NCI-H1694 treated with DMSO at 0.1 percent for 48 hours (cell line): ENCODE measurements at places on chromosomes 2 and 18.

DNA sequence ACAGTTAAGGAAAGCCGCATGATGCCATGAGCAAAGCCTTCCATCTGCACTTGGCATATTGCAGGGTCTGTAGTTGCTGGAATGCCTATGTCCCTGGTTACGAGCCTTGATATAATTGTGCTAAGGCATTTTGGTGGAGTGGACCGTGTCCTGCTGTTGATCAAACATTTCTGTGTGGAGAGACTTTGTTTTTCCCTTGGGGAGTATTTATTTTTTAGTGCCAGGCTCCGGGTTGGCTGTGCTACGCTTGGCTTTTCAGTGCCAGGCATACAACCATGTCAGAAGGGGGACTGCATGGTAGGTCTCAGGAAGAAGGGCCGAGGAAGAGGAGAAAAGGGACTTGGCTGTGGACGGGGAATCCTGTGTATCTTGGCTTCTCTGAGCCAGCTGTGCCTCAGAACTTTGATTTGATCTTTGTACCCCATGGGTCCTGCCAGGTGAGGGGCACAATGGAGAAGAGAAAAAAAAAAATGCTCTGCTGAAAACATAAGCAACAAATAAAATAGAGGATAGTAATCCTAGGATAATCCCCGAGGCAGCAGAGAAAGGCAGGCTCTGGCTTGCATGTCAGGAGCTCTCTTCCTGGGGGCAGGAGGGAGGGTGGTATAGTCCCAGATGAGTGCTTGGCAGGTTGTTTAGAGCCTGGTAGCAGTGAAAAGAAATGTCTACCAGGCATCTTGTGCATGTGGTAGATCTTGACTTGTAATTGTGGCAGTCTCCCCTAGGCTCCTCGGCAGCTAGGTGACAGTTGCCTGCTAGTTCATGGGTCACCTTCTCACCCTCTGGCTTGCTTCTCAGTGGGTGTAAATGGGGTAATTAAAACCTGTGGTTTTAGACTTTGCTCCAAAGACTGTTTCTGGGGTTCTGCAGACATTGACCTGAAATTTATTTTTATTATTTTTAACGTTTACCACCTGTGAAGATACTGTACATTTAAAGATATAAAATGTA, 233.0 kb downstream of the NEDD4L start:
- no peak for DNase-seq

DNA sequence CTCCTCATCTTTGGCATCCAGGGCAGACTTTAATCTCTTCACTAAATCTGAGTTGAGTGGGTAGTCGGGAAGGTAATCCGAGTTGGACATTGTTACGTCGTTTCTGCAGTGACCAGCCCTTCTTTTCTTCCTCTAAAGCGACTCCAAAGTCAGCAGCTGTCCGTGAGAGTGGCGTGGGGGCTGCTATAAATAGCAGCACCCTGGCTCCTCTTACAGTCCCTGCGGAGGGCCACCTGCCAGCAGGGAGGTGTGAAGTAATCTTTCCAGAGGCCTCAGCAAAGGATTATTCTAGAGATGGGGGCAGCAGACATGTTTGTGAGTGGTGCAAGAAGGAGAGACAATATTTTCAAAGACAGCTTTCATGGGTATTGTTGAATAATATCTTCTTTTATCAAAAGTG, at the start of gene ASB18:
Gene ASB18, minus strand, starts transcription at position 151 of the 400 bp plus-strand sequence. Its CDS starts 61 bp downstream, at position 90.
- DNase-seq = no peak

- no peak for DNase-seq
Observed at GRCh38 chr2:238376884-238377391, 49.8 kb upstream of the ASB1 start.

GRCh38 chr2:158586491-158586890, 129.7 kb downstream of the PKP4 start:
- no peak for DNase-seq
